ENCODE measurements at places on chromosomes 11 and 22.

GRCh38 chr11:28836285-28837081, 728.3 kb downstream of the METTL15 start:
- DNase-seq, result no peak

- no peak for DNase-seq
Measured at GRCh38 chr11:33234397-33235190, 22.6 kb upstream of the HIPK3 start.

DNA sequence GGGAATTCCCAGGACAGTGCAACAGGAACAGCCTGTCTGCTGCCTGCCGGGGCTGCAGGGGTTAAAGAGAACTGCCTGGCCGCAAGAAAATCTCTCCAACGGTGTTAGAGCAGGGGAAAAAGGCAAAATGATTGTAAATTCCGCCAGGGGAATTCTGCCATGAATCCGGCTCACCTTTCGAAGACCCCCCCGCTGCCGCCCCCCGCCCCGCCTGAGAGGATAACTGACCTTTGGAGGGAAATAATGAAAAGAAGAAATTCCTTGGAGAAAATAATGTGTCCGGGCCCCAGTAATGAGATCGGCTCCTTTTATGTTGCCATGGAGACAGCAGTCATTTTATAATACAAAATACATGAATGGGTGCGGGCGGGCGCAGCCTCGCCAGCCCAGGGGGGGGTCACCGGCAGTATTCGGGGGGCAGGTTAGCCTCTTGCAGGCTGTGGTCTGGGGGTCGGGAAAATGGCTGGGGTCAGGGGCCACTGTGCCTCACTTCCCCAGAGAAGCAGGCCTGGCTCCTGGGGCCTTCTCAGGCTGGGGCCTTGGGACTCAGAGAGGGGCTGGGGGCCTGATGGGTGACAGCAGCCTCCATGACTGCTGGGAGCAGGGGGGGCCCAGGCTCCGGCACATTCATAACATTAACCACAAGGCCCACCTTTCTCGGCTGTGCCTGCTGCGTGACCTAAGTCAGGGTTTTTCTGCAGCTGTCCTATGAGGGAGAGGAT, 228.1 kb downstream of the MN1 start:
- no peak for DNase-seq

GRCh38 chr11:64343767-64344559, 4.0 kb downstream of the CCDC88B start:
- no peak for DNase-seq

DNA sequence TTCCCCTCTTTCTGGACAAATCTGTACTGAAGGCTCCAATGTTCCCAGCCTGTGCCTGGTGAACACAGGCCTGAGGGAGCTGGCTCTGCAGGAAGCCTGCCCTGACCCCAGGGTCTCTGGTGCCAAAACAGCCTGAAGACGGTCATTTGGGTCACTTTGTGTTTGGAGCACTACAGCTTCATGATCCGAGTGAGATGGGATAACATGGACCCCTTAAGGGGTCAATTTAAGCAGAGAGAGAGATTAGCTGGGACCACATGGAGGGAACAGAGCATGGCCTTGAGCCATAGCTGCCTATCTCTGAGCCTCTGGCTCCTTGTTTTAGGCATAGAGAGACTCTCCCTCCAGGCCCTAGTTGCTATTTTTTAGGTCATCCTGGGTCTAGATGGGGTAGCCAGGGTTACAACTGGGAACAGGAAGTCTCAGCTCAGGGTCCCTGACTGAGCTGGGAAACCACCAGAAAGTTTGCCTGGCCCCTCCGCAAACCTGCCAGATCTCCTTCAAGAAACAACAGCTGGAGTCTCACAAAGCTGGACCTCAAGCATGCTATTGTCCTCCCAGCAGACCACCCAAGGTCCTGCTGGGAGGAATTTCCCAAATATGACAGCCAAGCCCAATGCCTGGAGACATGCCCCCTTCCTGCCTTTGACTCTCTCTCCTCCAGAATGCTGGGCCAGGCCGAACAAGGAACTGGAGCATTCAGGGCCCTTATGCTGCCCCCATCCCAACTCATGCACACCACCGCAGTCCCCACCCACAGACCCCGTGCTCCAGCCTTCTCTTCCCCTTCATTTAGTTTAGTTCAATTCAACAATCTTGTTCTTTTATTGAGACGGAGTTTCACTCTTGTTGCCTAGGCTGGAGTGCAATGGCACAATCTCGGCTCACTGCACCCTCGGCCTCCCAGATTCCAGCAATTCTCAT, 4.0 kb downstream of the SLCO2B1 start:
- DNase-seq, result no peak

- no peak for DNase-seq
Measured at GRCh38 chr11:11512929-11513328, 108.9 kb downstream of the GALNT18 start.

- no peak for DNase-seq
Measured at GRCh38 chr22:30357236-30357570, 396 bp downstream of the CCDC157 start.

DNA sequence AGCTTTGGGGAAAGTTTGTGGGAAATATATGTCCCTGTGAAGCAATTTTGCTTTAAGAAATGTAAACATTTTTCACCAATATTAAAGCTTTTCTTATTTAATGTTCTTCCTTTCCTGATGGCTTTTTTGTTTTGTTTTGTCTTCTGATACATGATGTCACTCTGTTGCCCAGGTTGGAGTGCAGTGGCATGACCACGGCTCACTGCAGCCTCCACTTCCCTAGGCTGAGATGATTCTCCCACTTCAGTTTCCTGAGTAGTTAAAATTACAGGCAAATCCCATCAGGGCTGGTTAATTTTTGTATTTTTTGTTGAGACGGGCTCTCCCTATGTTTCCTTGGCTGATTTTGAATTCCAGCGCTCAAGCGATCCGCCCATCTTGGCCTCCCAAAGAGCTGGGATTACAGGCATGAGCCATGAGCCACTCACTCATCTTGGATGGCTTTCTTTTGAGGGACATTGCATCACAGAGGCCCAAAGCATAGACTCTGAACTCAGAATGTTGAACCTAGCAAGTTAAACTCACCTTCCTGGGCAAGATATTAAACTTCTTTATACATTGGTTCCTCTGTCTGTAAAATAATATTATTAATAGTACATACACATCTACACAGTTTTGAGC, 651 bp upstream of the CARD16 start:
- no peak for DNase-seq

- DNase-seq, result no peak
Measured at GRCh38 chr11:111935317-111936039, 1.7 kb upstream of the DIXDC1 start.

- no peak for DNase-seq
Measured at GRCh38 chr22:38456841-38457699, 2.1 kb upstream of the KCNJ4 start.

DNA sequence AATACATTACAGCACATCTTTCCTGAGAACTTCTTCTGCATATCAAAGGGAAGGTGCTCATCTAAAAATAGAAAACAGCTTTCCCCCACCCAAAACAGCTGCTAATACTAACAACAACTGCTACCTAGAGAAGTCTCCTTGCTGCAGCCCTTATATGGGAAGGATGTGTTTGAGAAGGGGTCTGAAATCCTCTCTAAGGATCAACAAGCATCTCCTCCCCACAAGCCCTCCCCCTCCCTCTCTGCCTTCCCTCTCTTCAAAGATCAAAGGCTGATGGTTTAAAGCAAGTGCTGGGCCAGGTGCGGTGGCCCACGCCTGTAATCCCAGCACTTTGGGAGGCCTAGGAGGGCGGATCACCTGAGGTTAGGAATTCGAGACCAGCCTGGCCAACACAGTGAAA, 33.5 kb downstream of the SCUBE2 start:
- DNase-seq, result no peak

GRCh38 chr22:38034884-38035529, 22.2 kb upstream of the PICK1 start:
- DNase-seq, result no peak

DNA sequence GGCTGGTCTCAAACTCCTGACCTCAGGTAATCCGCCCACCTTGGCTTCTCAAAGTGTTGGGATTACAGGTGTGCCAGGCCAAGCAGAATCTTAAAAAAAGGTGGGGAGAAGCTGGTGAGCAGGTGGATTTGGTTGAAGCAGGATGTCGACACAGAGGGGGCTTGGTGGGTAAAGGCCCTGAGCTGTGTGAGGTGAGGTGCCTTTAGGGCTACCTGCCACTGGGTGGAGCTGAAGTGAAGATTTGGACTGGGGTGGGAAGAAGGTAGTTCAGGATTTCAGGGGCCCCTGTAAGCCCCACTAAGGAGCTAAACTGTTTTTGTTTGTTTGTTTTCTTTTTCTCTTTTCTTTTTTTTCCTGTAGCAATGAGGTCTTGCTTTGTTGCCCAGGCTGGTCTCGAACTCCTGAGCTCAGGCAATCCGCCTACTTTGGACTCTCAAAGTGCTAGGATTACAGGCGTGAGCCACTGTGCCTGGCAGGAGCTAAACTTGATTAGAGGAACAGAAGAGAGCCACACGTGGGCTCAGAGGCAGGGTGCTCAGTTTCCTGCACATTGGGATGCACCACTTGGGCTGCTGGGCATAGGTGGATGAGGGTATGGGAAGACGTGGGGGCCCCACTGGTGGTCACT, 6.0 kb downstream of the P2RX6 start:
- DNase-seq, result no peak

DNA sequence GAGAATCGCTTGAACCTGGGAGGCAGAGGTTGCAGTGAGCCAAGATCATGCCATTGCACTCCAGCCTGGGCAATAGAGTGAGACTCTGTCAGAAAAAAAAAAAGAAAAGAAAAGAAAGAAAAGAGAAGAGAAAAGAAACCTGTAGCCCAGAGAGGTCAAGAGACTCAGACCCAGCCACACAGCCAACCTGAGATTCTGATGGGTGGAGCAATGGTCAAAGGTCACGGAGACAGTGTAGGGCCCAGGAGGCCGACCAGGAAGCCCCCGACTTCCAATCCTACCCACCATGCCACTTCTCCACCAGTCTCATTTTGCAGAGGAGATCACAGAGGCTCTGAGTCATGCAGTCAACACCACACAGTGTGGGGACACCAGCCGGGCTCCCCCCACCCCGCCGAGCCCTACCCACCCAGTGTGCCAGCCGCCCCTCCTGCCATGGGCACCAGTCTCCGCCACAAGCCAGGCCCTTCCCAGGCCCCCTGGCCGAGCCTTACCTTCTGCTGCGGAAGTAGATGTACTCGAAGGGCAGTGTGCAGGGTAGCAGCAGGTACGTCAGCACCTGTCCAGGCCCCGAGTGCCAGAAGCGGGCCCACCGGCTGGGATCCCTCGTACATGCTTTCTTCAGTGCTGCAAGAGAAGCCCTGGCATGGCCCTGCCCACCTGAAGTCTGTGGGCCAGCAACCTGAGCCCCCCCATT, 7.9 kb downstream of the PNPLA5 start:
- no peak for DNase-seq

GRCh38 chr11:63877658-63878241, 38.8 kb downstream of the MARK2 start:
- DNase-seq, result no peak

DNA sequence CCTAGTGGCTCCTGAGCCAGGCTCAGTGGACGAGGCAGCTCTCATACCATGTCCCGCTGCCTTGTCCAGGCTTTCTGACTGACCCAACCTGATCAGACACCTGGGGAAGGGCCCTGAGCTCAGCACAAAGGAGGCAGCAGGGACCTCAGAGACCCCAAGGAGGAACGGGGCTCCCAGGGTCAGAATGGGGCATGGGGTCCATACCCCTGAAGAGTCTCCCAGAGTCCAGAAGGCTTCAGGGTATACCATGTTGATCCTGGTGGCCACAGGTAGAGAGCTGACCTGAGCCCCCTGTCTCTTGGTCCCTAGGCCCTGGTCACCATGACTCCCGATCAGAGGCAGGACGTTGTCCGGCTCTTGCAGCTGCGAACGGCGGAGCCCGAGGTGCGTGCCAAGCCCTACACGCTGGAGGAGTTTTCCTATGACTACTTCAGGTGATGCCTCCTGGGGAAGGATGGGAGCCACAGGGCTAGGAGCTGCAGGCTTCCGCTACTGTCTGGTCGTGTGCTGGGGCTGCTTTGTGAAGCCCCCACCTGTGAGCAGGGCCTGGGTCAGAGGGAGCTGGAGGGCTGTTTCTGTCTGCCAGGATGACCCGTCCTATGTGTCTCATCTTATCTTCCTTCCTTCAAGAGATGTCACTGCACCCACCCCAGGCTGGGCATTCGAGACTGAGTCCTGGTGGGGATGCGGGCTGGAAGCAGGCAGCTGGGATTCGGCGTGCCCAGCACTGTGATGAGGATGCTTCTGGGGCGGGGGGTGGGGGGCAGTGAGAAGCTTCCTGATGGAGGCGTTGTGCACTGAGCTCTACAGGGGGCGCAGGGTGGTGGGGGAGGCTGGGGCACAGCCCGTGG, 74.2 kb downstream of the MYO7A start:
- no peak for DNase-seq

DNA sequence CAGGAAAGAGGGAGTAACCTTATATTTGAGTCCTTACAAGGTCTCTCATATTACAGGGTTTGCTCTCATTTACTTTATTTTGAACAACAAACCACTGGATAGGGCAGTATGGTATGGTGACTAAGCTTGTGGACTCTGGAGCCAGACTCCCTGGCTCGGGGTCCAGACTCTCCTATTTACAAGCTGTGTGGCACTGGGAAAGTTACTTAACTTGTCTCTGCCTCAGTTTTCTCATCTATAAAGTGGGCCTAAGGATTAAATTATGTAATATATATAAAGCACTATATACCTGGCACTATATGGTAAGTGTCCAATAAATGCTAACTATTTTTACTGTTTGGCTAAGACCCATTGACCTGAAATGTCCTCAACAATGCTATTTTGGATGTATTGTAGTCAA, 1.7 kb upstream of the DCHS1 start:
- no peak for DNase-seq

- no peak for DNase-seq
Measured at GRCh38 chr11:31874631-31875191, 63.6 kb upstream of the PAX6 start.

- no peak for DNase-seq
Measured at GRCh38 chr22:29098296-29098695, 25.5 kb downstream of the KREMEN1 start.

DNA sequence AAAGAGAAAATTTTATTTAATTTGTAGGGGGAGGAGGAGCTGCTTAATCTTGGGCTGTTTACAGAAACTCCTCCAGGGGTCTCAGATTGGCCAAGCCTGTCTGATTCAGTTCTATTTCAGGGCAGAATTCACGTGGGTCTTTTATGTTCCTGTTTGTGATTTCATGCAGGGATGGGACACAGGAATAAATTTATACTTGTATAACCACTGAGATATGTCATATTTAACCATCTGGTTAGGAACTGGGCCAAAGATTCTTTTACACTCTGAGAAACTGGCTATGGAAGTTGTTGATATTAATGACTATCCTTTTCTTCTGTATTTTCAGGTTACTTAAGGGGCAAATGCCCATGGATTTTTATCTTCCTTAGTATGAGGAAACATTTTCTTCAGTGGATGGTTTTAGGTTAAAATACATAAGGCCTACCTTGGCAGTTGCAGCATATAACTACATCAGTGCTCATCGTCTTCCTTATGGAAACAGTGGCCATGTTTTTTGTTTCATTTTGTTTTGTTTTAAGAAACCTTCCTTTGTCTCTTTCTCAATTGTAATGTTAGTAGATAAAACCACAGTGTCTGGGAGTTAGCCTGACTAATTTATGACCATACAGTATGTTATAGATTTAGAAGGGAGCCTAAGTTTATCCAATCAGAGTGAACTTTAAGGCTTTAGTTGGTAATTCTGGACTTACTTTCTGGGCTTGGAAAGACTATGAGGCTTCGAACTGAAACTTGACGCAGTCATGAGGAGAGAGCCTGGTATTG, 132.4 kb upstream of the ANO3 start:
- DNase-seq, result no peak

GRCh38 chr11:112176077-112176476, 765 bp downstream of the BCO2 start:
- no peak for DNase-seq

GRCh38 chr11:833849-834311, 1.1 kb downstream of the CD151 start:
- DNase-seq, result no peak

Measured in activated T-cell treated with anti-CD3 and anti-CD28 coated beads for 4 hours (primary cell).